ACHN (cell line): ENCODE measurements at places on chromosomes 6 and 20.
A peak's percentile ranks its signal among the peaks of the same experiment; 100 is the strongest.

- DNase-seq, result no peak
These were observed 74.0 kb upstream of the GJE1 start for GRCh38 chr6:142058551-142059290.

- no peak for DNase-seq
These were observed 855.5 kb upstream of the MAP3K7 start for GRCh38 chr6:91442342-91442741.

- no peak for DNase-seq
These were observed 148.4 kb downstream of the EYA2 start for GRCh38 chr20:47043086-47043485.

DNA sequence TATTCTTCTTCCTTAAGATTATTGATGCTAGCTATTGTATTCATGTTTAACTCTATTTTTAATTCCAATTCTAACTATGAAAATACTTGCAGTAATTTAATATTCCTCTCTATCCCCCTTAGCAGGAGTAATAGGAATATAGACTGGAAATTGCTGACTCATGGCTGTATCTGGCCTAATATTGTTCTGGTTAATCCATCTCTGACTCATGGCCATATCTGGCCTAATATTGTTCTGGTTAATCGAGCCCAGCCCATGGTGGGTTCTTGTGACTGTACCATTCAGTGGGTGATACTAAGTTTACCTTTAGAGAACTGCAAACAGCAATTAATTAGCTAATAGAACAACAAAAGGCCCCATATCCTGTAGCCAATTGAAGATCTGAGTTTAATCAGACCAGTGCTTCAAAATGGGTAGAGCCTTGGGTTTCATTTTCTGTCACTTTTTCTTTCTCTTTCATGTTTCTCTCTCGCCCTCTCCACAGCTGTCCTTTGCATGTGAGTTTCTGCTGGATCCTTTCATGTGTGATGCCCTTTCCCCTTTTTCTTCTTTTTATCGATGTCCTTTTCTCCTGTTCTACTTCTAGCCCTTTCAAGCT is 50.6 kb downstream of the SLC22A3 start:
- DNase-seq, result no peak

DNA sequence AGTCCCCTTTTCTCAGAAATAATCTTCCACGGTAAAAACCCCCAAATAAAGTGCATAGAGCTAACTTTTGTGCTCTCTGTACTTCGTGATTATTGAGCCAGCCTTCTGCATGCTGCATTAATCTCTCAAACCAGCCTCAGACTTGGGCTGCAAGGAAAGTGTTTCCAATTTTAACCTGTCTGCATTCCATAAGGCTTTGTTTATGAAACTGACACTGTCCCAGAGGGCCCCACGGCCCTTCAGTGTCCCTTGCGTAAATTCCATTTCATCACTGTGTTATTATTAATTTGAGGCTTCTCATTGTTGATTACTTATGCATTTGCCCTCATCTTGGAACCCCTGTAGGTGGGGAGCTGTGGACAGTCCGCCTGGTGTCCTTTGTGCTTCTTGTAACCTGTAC is 15.6 kb upstream of the SNRPB2 start:
- DNase-seq, result no peak

DNA sequence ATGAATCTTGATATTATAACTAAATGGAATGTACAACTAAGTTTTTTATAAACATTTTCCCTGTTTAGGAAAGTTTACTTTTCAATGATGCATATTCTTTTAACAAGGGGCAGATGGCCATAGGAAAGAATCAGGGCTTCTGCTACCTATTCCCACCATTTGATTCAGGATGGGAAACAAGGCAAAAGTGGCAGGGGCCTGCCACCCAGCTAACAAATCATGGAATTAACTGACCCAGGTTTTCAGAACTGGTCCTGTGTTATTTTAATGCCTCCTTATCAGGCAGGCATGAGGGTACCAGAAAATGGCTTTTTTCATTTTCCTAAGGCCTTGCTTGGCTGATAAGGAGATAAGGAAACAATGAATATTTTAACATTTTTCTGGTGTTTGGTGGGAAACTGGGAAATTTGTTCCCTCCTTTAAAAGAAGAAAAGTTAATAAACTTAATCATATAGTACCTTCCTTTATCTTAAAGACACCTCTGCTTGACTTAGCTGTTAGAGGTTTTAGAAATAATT is 6.7 kb downstream of the POU3F2 start:
- no peak for DNase-seq

GRCh38 chr6:95203153-95203754 is 374.1 kb upstream of the MANEA start:
- DNase-seq, result peak; percentile 50

GRCh38 chr6:131122516-131122915 is 12.8 kb upstream of the AKAP7 start:
- no peak for DNase-seq

- DNase-seq, result no peak
These were observed 10.8 kb upstream of the SNHG17 start for GRCh38 chr20:38445901-38446425.

GRCh38 chr6:128024969-128025368 is 124.1 kb upstream of the THEMIS start:
- no peak for DNase-seq

GRCh38 chr6:169621311-169621710 is 80.5 kb downstream of the WDR27 start:
- no peak for DNase-seq

GRCh38 chr6:35552285-35552917 is 39.7 kb upstream of the TULP1 start:
- DNase-seq, result peak; percentile 29
